Left cardiac atrium (tissue), 4 donors: ENCODE measurements at places on chromosomes 1 and 21. TPM values are rescaled to one million over a fixed set of nuclear protein-coding genes. Genes with fewer than 3 reads are reported as not detected.

Gene ACBD3
- 40.8 TPM for total RNA-seq

- no peak for DNase-seq
These were observed 286.8 kb upstream of the PLD5 start for GRCh38 chr1:242811092-242811840.

GRCh38 chr1:173038875-173039554 lies 11.7 kb downstream of the TNFSF18 start:
- DNase-seq, result no peak

Gene GJA8
- not detected for total RNA-seq

- no peak for DNase-seq
These were observed 404 bp downstream of the NR0B2 start for GRCh38 chr1:26913389-26913753.

- DNase-seq, result no peak
These were observed 443.1 kb downstream of the TTLL7 start for GRCh38 chr1:83555871-83556270.

DNA sequence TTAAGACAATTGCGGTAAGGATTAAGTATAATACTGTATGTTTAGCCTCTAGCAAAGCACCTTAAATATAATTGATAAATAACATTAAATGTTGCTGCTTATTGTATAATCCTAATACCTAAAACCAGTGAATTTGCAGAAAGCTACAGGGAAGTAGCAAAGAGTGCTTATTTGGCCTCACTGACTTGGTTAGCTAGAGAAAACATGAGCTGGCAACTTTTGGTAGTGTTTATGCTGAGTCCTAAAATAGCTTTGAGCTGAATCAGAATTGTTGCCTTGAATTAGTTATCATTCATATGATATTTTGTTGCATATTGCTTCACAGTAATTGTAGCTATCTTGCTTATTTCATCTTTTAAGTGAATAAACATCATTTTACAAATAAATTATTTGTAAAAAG lies 3.5 kb downstream of the TRIM67 start:
- DNase-seq, result no peak

GRCh38 chr1:200732438-200732837 lies 6.3 kb upstream of the CAMSAP2 start:
- DNase-seq, result no peak
